ENCODE measurements at places on chromosomes 3 and 15.

- peak; percentile 75 for DNase-seq
These were observed 24.1 kb upstream of the OR5K4 start for GRCh38 chr3:98329392-98330124.

GRCh38 chr15:38479266-38479665, 25.3 kb downstream of the FAM98B start:
- DNase-seq = no peak

DNA sequence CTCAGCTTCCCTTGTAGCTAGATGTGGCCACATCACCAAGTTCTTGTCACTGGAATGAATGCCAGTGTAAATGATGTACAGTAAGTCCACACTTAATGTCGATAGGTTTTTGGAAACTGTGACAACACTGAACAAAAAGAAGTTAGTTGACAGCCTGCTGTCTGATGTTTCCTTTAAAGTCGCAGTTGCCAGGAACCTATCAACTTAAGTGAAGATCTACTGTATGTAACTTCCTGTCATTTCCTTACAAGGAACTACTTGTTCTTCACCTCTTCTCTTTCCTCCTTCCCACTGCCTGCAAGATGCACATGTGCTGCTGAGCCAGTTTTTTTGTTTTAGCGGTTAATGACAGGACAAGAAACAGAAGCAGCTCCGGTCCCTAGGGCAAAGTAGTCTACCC, 44.6 kb downstream of the HDGFL3 start:
- DNase-seq = no peak

DNA sequence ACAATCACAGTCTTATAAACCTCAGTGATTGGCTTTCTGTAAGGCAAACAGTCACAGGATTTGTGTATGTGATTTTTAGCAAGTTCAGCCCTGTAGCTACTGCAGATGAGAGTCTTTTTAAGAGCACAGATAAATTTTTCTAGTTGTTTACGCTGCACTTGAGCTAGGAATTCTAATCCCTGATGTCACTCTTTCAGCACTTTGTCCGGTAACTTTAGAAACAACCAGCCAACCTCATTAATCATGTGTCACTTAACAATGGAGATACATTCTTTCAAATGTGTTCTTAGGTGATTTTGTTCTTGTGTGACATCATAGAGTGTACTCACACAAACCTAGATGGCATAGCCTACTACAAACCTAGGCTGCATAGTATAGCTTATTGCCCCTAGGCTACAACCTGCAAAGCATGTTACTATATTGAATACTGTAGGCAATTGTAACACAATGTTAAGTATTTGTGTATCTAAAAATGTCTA, 36.8 kb upstream of the GOLGA6L2 start:
- DNase-seq = no peak

DNA sequence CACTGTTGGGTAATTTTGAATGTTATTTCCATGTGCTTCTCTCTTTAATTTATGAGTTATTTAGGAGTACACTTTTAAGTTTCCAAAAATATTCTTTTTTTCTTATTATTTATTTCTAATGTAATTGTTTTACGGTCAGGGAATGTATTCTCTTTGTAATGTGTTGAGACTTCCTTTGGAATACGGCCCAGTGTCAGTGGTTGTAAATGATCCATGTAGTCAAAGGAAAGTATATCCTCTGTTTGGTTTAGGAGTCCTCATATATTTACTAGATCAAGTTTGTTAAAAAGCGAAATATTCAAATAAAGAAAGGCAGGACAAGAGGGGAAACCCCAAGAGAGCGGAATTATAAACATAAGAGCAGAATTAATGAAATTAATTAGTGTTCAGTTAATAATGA, 49.0 kb upstream of the ADGRG7 start:
- DNase-seq = no peak

GRCh38 chr3:148534089-148534988, 163.4 kb upstream of the AGTR1 start:
- no peak for DNase-seq

GRCh38 chr3:50146316-50146901, 8.7 kb upstream of the SEMA3F start:
- no peak for DNase-seq

- DNase-seq = no peak
These were observed 4.4 kb upstream of the CA12 start for GRCh38 chr15:63385911-63386531.

DNA sequence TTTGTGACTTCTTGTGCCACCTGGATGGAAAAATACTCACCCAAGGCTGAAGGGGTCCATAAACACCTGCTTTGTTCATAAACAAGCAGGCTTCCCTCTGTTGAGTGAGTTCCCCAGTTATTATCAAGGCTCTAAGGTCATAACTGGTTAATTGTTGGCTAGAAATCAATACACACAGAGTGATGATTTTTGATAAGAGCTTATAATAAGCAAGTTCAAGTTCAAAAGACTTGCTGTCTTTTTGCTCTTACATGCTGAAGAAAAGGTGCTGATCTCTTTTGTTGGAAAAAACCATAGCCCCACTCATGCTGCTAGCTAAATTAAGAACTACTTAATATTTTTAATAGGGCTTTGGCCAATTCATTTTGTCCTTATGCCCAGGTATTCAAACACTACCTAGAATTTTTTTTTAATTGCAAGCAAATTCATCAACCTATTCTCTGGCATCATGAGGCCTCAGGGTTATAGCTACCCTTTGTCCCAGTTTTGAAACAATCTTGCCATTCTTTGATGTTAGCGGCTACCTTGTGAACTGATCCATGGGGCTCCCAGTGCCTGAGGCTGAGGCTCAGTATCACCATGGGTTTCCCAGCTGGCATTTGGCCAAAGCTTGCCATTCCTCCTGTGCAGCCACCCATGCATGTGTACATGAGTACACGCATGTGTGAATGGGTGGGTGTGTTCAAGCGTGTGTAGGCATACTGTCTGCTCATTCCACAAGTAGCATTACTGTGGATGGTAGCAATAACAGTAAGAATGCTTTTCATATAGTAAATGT, 127.6 kb upstream of the LPP start:
- DNase-seq = no peak

DNA sequence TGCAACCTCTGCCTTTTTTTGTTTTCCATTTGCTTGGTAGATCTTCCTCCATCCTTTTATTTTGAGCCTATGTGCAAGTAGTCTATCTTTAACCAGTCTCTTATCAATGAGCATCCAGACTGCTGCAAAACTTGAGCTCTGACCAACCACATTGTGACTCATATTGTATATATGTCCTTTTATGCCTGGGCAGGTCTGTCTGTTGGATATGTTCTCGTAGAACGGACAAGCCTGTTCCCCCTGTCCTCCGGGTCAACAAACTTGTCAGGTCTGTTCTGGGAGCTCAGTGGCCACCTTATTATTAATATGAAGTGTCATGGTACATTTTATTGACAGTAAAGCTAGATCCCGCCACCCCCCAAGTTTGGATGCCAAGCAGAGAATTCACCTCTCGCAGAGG, 252.9 kb upstream of the ST8SIA2 start:
- DNase-seq = no peak

DNA sequence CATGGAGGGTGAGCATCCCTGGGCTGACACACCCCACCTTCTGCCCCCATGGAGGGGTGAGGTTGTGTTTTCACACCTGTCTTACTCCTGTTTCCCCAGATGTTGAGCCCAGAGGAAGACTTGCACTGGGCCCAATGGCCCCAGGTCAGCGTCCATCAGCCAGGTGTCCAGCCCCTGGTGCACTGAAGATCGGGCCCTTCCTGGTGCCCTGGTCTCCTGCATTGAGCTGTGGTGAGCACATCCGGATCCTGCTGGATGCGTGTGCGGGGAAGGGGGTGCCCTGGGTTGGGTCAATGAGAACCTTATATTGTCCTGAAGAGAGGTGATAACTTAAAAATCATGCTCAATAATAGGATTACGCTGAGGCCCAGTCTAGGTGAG, 227.3 kb downstream of the SNRPN start:
- DNase-seq = no peak

DNA sequence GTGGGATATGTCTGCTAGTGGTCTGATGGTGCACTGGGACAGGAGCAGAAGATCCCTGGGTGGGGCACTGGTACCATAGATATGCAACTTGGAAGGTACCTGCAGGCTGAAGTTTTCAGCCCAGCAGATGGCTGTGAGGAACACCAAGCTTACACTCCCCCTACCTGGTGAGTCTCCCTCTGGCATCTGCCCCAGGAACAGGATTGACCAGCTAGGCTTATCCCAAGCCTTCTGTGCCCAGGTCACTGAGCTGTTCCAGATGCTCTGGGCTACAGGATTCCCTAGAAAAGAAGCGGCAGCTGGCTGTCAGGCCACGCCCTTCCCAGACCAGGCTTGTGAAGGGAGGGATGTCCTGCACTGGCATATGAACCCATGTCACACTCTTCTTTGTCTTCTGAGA, 1130.0 kb downstream of the NAALADL2 start:
- DNase-seq = no peak

GRCh38 chr3:181103605-181104004, 114.1 kb upstream of the DNAJC19 start:
- DNase-seq = peak; percentile 4

DNA sequence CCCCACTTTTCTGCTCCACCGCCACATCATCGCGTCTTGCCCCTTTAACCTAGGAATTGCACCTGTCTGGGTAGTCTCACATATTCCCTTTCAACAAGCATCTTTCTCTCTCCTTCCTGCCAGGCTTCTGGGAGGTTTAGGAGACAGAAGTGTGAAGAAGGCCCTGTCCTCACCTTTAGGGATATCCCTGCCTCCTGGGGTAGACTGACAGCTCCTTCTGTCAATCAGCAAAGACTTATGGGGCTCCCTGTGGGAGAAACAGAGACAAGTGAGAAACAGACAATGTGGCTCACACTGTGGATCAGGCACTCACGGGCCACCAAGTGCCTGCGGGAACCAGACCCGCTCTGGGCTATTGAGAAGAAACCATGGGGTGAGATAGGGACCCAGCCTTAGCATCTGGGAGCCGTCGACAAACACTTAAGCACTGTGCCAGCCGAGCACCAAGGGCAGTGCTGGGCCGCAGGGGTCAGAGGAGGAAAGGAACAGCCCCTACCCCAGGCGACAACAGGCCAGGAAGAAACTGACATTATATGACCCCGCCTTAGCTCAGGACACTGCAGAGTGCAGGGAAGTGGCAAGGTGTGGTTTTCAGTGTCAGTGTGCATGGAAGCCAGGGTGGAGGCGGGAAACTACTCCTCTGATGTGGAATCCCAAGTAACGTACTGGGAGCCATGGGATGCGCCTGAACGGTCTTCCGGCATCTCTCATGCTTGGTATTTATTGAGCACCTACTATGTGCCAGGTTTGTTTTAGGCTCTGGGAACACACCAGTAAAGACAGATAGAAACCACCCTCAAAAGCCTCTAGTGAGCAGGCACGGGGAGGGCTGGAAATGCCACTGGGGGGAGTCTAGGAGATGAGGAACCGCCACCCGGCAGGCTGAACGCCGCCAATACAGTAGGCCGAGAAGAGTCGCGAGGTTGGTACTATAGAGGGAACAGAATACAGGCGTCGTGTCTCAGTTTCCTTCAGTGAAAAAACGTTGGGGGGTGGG, 1.8 kb downstream of the EFCC1 start:
- DNase-seq = no peak

GRCh38 chr3:12286504-12286903, 2.4 kb upstream of the PPARG start:
- DNase-seq = no peak

GRCh38 chr3:32584660-32585059, 14.0 kb upstream of the DYNC1LI1 start:
- no peak for DNase-seq

GRCh38 chr3:172518929-172519640, 4.1 kb downstream of the TNFSF10 start:
- DNase-seq = no peak

DNA sequence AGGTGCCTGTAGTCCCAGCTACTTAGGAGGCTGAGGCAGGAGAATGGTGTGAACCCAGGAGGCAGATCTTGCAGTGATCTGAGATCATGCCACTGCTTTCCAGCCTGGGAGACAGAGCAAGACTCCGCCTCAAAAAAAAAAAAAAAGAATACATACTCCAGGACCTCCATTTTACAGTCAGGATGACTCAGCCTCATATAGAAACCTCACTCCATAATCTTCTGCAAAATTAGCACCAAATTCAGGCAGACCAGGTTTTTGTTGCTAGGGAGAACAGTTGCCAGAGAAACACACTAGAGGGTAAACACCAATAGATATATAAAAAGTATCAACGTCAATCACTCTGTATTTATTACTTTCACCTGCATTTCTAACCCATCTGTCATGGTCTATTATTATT, 28.3 kb upstream of the AP3B2 start:
- peak; percentile 8 for DNase-seq

- DNase-seq = no peak
These were observed 53.0 kb downstream of the IQSEC1 start for GRCh38 chr3:13020159-13020750.

- DNase-seq = no peak
These were observed 162.5 kb upstream of the SOX2 start for GRCh38 chr3:181549266-181549665.

- DNase-seq = no peak
These were observed 23.6 kb downstream of the PTPN23 start for GRCh38 chr3:47404431-47404876.

- DNase-seq = no peak
These were observed 112.0 kb downstream of the TMCO5A start for GRCh38 chr15:38046257-38047051.

DNA sequence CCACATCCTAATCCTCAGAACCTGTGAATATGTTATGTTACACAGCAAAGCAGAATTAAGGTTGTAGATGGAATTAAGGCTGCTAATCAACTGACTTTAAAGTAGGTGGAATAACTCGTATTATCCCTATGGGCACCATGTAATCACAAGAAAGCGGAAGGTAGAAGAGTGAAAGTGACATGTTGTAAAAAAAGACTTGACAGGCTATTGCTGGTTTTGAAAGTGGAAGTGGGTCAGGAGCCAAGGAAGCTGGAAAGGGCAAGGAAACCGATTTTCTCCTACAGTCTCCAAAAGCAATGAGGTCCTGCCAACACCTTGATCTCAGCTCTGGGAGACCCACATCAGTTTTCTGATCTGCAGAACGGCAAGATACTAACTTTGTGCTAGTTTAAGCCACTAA, 6.6 kb downstream of the TP63 start:
- no peak for DNase-seq

GRCh38 chr15:69988541-69989225, 109.0 kb downstream of the TLE3 start:
- no peak for DNase-seq

DNA sequence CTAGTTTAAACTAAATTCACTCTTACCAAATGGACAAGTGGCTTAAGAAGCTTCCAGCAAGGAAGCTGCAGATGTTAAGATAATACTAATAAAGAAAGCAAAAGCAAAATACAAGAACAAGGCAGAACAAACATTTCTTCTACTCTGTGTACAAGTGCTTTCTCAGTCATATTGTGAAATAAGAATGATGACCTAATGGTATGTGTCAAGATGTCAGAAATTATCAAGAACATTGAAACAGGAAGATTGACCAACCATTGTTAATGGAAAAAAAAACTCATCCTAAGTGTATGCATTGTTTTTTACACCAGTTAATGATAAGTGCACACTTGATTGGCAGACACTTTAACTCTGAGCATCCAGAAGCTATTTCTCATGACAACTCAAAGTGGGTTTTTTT, 65.4 kb upstream of the P2RY1 start:
- peak; percentile 10 for DNase-seq

- DNase-seq = no peak
These were observed 1121.4 kb upstream of the ALCAM start for GRCh38 chr3:104245261-104245660.

Data from choroid plexus epithelial cell (primary cell).